Kidney (tissue), 22 donors: ENCODE measurements at places on chromosomes 6 and 20.
A peak's percentile ranks its signal among the peaks of the same experiment; 100 is the strongest.

DNA sequence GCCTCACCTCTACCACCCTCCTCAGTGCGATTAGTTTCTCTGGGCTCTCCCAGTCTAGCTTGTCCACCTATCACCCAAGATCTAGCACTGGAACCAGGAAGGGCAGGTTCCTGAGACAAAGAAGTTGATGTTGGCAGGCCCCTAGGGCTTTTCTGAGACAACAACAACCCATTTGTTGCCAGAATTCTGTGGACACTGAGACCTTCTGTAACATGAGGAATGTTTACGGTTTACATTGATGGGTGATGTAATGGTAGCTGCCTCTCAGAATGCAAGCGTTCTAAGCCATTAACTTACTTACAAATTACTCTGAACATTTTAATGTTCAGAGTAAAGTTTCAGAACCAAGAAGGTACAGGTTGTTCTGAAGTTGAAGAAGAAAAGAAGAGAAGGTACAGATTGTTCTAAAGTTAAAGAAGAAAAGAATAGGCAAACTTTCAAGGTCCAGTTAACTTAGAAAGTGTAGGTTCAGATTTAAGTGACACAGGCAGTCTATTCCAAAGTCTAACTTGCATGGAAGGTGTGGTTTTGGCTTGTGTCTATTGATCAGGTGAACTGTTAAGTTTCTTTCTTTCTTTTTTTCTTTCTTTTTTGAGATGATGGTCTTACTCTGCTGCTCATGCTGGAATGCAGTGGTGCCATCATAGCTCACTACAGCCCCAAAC is 3.7 kb upstream of the MED23 start:
- DNase-seq: peak; percentile 34

DNA sequence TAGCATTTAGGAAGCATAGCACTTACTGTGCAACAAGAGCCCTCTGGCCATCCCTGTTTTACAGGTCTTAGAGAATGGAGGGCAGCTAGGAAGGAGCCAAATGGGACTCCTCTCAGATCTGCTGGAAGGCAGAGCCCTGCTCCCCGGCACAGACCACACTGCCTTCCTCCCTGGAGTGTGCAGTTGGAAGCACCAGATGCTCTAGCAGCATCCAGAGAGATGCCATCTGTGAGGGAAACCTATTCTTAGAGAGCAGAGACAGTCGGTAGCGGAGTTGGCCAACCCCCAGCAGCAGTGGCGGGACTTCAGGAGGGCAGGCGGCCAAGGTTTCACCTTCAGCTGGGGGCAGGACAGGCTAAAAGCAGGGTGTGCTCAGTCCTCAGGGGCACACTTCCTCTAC is 16.7 kb upstream of the E2F1 start:
- DNase-seq: no peak

- DNase-seq: no peak
Measured at GRCh38 chr20:40646361-40646760, 42.7 kb downstream of the MAFB start.

DNA sequence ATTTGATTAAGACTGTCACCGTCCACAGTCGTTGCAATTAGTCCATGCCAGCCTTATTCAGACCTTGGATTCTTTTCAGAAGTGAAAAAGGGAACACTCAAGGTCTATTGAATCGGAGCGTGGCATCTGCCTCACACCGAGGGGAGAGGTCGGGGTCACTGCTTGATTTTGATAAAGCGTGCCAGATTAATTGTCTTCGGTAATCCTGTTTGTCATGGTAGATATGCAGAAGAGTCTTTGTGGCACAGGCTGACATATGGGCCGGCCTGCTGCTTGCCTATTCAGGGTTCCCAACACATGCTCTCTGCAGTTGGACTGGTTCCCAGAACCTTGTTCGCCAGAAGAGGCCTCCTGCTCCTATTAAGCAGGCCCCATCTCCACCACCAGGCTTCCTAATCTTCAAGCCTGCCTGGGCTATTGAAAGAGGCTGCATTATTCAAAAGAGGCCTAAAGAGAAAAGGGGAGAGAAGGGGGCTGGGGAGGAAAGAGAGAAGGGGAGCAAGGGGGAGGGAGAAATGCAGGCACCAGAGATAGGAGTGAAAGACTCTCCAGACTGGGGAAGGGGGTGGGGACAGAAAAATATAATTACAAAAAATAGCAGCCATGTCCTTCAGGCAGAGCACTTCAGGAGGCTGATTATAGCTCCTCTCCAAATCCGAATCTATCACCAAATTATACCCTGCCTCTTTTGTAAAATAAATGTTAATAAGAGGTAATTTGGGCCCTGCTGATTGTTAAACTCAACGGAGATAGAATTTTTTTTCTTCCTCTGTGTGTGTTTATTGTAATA is 611.3 kb downstream of the HDGFL1 start:
- DNase-seq: no peak

- no peak for DNase-seq
Measured at GRCh38 chr6:33001685-33002084, 7.7 kb downstream of the HLA-DOA start.

GRCh38 chr20:44464514-44464913 is 11.2 kb upstream of the TTPAL start:
- DNase-seq: no peak

GRCh38 chr6:11575408-11576033 is 38.0 kb downstream of the TMEM170B start:
- DNase-seq: no peak

GRCh38 chr20:60053125-60053817 is 95.0 kb downstream of the CDH26 start:
- no peak for DNase-seq

DNA sequence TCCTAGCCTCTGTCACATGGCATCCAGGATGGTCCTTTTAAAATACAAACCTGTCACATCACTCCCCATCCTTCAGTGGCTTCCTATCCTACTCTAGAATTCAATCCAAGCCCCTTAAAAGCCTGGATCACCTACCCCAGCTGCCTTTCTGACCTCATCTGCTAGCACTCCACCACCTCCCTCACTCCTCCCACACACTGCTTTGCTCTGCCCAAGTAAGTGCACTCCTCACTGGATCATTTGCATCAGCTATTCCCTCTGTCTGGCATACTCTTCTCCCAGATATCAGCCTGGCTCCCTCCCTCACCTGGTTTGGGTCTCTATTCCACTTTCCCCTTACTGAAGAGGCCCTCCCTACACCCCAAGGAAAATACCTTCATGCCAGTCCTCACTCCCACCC is 10.5 kb downstream of the C6orf136 start:
- DNase-seq: peak; percentile 80

GRCh38 chr20:8246153-8246552 is 114.1 kb downstream of the PLCB1 start:
- DNase-seq: no peak

GRCh38 chr6:32047855-32048766 is 9.9 kb downstream of the CYP21A2 start:
- DNase-seq: peak; percentile 78

GRCh38 chr6:87687296-87687695 is 14.7 kb downstream of the AKIRIN2 start:
- DNase-seq: no peak

DNA sequence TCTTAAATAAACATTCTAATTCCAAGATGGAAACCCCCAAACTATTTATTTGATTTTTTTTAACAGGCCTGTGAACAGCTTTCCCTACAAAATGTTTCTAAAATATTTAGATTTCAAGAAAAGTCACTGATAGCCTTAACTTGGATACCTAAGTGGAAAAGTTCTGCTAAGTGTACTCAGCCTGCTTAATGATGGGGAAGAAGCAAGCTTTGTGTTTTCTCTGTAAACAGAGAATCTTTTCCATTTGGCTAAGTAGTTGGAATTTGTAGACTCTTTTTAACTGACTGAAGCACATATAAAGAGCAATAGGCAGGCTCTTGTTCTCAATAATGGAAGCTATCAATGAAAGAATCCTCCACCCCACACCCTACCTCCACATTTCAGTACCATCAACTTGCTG is 108.2 kb downstream of the KIF6 start:
- no peak for DNase-seq

- no peak for DNase-seq
Measured at GRCh38 chr20:41123631-41124030, 13.7 kb upstream of the PLCG1 start.

GRCh38 chr6:150897400-150897943 is 32.0 kb downstream of the MTHFD1L start:
- no peak for DNase-seq

GRCh38 chr20:62874964-62875344 is 13.3 kb upstream of the TCFL5 start:
- DNase-seq: no peak

DNA sequence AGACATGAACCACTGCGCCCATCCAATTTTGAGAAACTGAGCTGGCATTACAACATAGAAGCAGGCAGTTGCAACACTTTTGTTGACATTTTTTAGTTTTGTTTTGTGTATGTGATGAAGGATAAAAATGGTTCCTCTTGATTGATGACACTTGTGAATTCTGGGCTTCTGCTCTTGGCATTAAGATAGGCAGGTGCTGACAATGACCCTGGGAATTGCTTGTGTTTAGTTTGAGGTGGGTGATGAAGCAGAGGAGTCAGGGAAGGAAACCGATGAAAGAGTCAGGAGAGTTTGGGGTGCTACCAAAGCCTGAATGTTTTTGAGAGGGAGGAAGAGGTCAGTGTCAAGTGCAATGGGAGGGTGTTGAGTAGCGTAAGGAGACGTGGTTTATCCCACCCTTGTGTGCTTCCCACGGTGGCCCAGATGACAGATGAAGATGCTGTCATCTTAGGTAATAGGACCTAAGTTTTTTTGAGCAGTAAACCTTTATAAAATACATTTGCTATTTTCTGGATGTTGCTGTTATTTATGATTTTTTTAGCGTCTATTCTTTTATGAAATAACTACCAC is 19.4 kb downstream of the CDS2 start:
- DNase-seq: no peak

- DNase-seq: no peak
Measured at GRCh38 chr20:40279390-40279789, 409.6 kb downstream of the MAFB start.

DNA sequence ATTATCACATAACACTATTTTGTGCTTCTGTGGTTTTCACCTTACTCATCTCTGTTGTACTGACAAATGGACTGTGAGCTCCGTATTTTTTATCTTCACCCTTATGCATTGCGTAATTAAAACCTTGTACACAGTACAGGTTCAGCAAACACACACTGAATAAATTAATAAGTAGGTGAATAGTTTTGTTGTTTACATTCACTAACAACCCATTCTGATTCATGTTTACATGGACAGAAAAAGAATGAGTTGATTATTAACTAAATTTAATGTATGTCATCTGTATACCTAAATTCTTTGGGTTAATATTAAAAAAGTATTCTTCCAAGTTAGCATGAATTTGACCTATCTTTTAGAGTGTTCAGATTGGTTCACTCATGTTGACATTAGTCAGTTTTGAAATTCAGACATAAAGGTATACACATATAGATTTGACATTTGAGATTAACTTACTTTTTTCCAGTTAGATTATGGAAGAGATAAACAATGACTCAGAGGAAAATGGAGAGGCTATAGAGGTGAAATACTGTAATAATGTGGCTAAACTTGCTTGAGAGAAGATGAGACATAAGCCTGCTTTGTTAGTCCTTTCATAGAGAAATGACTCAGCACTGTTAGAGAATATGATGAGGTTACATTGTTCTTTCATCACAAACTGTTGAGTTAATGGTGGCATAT is 541.7 kb upstream of the FLRT3 start:
- no peak for DNase-seq

- DNase-seq: no peak
Measured at GRCh38 chr6:127879685-127880084, 21.2 kb downstream of the THEMIS start.

DNA sequence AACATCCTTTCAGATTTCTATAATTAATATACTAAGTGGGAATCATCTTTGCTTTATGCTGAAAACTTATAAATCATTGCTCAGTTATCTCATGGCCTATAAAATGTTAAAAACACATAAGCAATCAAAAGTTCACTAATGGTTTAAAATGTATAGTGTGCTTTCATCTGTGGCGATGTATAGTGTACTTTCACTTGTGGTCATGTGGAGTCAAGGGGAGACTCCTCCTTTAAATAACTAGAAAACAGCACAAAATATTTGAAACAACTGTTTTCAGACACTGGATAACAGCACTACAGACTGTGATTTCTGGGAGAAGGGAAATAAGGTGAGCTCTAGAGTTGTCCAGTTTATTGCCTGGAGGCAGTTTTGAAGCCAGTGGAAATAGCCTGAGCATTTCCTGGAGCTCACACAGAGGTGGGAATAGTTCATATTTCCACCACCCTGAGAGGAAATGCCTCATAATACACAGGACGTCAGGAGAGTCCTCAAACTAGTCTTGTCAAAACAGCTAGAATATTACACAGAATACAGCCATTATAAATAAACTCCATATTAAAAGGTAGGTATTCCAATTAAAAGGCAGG is 89.4 kb downstream of the CEP162 start:
- DNase-seq: no peak

GRCh38 chr6:42915732-42916131 is at the start of gene PTCRA:
TSS of gene PTCRA (plus strand) at chr6:42916053. CDS start at chr6:42916070, 17 bp downstream.
- DNase-seq: no peak

GRCh38 chr6:157023958-157024357 is 246.8 kb downstream of the ARID1B start:
- peak; percentile 47 for DNase-seq

DNA sequence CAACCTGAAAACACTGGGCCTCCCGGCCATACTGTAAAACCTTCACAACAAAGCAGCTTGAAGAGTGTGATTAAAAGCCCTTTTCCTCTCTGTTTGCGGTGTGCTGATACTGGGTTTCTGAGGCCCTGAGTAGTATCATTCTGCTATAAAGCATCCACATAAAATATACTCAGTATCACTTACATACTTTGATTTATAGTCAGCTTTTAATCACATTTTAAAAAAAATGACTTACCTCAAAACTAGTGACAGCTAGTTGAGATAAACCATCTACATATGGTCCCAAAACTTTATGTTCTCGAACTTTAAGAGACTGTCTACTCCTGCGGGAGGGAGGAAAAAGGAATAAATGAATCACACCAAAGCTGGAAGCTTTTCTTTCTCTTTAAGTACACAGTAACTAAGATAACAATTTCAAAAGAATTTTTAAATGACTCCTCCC is 135.7 kb downstream of the KIF13A start:
- peak; percentile 19 for DNase-seq

GRCh38 chr6:161091972-161092701 is 100.6 kb downstream of the MAP3K4 start:
- no peak for DNase-seq

- DNase-seq: no peak
Measured at GRCh38 chr20:20668639-20669038, 43.8 kb downstream of the RALGAPA2 start.

DNA sequence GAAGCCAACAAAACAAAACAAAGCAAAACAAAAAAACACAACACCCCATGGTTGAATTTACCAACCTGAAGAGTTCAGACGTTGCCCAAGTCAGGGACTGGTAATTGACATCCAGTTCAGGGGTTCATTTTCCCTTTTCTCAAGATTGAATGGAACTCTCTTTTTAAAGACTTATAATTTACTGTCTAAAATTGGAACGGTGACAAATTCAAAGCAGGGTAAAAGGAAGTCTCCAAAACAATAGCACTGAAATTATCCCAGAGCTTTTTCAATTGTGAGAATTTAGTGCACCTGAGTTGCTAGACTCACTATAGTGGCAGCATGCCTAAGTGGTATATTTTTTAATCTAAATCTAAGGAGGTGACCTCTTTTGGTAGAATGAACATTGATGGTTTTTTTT is 90.9 kb upstream of the PREP start:
- no peak for DNase-seq
